ENCODE measurements at places on chromosomes 5 and 9.

GRCh38 chr9:72349911-72350310, 15.1 kb downstream of the ZFAND5 start:
- no peak for DNase-seq

DNA sequence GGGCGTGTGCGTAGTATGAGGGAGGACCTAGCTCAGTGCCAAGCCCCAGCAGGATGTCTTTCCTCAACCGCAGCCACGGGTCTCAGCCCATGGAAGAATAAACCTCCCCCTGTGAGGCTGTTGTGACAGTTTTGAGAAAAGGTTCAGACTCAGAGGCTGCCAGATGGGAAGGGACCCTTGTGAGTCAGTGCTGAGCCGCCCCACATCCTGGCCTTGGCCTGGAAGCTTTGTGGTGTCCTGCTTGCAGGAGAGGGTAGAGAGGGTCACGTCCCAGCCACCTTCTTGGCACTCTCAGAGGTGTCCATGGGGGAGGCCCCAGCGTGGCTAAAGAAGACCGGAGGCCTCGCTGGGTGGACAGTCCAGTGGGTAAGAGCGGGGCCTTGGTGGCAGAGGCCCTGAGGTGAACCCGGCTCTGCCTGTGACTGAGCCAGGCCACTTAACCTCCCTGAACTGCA, 2.8 kb downstream of the GRHPR start:
- no peak for DNase-seq

DNA sequence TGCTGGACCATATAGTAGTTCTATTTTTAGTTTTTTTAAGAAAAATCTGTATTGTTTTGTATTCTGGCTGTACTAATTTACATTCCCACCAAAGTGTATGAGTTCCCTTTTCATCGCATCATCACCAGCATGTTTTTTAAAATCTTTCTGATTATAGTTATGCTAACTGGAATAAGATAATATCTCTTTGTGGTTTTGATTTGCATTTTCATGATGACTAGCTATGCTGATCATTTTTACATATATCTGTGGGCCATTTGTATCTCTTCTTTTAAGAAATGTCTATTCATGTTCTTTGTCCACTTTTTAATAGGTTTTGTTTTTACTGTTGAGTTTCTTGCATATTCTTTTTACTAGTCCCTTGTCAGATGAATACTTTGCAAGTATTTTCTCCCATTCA, 238.0 kb downstream of the FBXO4 start:
- no peak for DNase-seq

DNA sequence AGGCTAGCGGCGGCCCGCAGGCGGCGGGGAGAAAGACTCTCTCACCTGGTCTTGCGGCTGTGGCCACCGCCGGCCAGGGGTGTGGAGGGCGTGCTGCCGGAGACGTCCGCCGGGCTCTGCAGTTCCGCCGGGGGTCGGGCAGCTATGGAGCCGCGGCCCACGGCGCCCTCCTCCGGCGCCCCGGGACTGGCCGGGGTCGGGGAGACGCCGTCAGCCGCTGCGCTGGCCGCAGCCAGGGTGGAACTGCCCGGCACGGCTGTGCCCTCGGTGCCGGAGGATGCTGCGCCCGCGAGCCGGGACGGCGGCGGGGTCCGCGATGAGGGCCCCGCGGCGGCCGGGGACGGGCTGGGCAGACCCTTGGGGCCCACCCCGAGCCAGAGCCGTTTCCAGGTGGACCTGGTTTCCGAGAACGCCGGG, 253 bp downstream of the SLC12A2 start:
- no peak for DNase-seq

DNA sequence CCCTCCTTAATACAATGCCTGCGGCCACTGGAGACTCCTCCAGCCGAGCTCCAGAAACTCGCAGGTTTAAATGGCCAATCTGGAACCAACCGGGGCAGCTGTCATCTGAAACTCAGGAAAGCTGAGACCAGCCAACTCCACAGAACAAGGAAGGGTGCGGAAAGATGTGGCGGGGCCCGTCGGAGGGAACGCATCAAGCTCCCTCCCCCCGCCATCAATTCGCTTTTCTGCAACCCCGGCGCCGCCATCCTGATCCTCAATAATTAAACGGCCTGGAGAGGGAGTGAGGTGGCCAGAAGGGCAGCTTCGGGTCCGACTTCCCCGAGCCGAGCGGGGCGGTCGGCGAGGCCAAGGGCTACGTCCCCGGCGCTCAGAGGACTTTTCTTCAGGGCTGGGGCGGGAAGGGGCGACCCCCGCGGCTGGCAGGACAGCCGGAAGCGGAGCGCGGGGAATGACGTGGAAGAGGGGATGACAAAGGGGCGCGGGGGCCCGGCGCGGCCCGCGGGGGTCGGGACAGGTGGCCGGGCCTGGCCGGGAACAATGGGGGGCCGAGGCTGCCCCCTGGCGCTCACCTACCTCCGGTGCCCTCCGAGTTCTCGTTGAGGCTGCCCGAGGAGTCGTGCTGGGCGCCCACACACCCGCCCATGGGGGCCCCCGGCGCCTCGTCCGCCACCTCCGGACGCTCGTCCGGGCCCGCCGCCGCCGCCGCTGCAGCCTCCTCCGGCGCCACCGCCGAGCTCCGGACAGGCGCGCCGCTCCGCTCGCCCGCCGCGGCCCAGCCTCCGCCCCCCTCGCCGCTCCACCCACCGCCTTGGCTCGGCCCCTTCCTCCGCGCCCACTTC, at the start of gene UBTD2:
Gene UBTD2 (minus strand): TSS at position 745 of the 842 bp plus-strand sequence. CDS start 99 bp downstream, at position 646.
- no peak for DNase-seq
